ENCODE measurements at places on chromosomes 5 and 9.

DNA sequence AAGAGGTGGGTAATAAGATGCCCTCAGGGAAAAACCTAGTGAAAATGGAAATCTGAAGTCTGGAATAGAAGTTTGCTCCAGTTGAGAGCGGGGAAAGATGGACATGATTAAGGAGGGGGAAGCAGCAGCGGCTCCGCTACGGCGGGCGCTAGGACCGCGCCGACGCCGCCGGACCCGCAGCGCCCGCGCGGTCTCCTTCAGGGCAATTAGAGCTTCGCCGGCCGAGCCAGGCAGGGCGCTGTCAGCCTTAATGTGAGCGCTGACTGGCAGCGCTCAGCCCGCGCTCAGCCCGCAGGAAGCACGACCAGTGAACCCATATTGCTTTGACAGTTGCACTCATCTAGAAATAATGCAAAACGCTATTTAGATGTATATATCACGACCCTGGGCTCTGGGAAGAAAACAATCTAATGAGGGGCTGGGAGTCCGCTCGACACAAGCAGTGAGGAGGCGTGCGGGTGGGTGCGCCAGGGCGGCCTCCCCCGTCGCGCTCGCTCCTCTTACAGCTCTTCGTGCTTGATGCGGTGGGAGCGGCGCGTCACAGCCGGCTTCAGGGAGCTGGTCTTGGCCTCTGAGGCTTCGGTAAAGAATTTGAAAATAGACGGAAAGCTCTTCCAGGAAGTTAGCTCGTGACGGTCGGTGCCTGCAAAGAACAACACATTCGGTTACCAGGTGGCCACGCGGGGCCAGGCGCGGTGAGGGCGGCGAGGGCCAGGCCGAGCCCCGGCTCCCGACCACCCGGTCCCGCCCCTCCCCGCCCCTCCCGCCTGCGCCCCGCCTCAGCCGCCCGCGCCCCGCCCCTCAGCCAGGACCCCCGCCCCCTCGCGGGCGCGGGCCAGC lies 37.7 kb downstream of the NR2F1 start:
- DNase-seq, result no peak

DNA sequence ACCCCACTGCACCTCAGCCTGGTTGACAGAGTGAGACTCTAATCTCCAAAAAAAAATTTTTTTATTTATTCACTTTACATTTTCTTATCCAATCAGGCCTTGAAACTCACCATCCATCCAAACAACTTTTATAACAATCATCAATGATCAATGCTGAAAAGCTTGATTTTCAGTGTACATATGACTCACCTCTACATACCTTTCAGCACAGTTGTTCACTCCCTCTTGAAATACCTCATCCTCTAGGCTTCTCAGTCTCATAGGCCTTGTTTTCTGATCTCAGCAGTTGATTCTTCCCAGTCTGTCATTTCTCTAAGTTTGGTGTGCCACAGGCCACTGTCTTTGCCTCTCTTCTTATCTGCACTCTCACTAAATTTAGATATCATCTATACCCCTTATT lies 36.2 kb downstream of the GRIN3A start:
- DNase-seq, result no peak

GRCh38 chr5:171315386-171315891 lies 6.4 kb downstream of the TLX3 start:
- no peak for DNase-seq

DNA sequence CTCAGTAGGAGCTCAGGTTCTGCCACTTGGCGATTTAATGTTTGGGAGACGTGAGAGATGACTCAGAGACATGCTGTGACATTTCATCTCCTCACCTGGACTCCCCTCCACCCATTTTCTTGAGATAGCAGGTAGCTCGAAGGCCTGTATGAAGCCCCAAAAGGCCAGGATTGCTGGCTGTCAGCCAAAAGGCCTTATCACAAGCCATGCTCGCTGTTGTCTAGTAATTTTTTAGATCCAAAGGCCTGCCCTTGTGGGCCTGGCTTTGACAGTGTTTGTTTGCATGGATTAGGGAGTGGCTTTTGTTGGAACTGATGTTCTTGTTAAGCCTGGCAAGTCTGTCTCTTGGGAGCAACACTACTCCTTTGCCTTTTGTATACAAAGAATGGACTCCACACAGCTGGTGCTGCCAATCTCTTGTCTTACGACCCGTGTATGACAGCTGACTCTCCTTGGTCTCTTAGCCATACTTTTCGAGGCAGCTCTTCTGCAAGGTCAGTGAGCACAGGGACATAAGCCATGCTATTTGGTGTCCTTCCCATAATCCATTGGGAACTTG lies 22.7 kb downstream of the CAVIN4 start:
- DNase-seq, result no peak

DNA sequence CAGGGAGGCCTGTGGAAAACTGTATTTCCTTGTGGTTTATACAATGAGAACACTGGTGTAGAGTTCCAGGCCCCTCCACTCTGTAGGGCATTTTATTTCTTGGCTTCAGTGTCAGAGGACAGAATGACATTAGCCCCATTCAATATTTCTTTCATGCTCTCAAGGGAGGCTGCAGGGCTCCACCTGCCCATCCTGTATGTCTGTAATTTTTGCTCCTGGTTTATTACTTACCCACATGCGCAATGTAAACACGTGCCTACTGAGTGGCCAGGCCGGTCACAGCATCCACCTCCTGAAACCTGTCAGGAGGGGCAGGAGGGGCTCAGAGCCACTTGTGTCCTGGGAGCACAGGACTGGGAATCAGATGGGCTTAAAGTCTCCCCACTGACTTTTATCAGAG lies 82.4 kb downstream of the GADD45G start:
- no peak for DNase-seq

DNA sequence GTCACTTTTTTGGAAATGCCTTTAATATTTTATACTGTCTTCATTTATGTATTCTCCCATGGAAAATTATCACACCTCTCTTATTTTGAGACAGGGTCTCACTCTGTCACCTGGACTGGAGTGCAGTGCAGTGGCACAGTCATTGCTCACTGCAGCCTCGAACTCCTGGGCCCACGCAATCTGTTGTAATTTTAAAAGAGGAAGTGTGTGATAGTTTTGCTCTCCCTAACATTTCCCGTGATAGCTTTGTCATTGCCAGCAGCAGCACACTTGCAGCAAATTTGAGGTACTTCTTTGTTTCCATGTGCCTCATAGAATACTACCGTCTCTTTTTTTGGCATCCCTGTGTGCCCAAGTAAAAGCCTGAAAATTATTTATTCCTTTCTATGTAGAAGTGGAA lies 103.5 kb downstream of the RNF180 start:
- DNase-seq, result no peak

GRCh38 chr5:90550963-90551362 lies 7.6 kb upstream of the ADGRV1 start:
- DNase-seq, result no peak

DNA sequence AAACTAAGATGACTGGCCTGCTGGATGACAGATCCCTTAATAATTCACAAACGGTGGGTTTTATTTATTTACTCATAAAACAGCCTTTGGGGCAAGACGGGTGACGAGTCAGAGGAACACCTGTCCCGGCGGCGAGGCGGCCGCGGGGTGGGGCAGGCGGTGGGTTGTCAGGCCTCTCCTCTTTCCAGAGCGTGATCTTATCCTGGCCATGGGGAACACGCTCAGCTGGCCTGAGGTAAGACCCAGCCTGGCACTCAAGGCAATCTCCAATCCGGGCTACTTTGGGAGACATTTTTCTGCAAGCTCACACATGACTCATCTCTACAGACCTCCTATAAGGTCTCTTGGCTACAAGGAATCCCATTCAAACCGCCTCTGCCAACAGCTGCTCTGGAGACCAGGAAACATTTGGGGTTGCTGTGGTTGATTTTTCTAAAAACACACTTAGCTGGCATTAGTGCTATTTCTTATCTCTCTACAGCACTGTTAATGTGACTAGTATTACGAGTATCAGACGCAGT lies 6.3 kb downstream of the RAPGEF1 start:
- DNase-seq, result no peak

DNA sequence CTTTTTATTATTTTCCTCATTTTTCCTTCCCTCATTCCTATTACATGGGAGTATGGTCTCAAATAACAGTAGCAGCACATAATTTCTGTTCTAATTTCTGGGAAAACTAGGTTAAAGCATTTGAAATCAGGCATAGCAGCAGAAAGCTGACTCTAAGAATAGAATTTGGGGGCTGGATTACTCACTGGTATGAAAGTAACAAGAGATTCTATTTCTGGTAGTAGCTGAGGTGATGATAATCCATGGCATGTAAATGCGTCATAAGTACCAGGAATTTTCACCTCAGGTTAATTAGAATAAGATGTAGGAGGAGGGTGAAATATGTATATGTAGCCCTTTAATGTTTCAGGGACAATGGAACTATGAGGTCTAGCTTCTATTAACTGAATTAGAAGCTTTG lies 662.0 kb downstream of the PTPRD start:
- no peak for DNase-seq

DNA sequence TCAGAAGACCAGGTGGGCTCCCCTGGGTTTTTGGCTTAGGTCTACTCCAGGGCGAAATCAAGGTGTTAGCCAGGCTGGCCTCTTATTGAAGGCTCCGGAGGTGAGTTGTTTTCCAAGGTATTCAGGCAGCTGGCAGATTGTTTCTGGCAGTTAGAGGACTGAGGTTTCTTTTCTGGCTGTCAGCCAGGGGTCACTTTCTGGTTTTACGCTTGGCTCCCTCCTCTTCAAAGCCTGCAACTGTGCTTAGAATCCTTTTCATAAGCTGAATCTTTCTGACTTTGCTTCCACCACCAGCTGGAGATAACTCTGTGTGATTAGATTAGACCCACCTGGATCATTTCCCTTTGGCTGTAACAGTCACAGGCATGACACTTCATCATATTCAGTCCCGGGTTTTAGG lies 24.6 kb downstream of the RFK start:
- DNase-seq, result no peak

DNA sequence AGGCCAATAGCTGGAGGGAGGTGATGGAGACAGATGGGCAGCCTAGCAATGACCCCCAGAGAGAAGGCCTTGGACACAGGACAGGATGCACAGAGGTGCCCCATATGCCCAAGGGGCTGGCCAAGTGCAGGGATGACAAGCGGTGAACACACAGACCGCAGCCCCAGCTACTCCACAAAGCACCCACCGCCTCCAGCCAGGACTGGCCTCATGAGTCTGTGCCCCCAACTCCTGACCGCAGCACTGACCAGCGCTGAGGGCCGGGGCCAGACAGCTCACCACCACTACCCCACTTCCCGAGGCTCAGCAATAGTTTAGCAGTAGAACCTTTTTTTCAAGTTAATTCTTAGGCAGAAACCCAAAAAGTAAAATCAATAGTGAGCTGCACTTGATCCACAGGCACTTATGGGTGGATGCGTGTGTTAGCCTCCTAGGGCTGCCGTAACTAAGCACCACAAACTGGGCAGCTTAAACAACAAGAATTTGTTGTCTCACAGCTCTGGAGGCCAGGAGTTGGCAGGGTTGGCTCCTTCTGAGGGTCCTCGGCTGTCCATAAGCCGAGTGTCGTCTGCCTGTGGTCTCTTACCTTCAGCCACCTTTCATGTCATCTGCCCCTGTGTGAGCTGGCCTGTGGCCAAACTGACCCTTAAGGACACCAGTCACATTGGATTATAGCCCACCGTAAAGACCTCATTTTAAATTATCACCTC lies 14.1 kb downstream of the ROR2 start:
- DNase-seq, result no peak

DNA sequence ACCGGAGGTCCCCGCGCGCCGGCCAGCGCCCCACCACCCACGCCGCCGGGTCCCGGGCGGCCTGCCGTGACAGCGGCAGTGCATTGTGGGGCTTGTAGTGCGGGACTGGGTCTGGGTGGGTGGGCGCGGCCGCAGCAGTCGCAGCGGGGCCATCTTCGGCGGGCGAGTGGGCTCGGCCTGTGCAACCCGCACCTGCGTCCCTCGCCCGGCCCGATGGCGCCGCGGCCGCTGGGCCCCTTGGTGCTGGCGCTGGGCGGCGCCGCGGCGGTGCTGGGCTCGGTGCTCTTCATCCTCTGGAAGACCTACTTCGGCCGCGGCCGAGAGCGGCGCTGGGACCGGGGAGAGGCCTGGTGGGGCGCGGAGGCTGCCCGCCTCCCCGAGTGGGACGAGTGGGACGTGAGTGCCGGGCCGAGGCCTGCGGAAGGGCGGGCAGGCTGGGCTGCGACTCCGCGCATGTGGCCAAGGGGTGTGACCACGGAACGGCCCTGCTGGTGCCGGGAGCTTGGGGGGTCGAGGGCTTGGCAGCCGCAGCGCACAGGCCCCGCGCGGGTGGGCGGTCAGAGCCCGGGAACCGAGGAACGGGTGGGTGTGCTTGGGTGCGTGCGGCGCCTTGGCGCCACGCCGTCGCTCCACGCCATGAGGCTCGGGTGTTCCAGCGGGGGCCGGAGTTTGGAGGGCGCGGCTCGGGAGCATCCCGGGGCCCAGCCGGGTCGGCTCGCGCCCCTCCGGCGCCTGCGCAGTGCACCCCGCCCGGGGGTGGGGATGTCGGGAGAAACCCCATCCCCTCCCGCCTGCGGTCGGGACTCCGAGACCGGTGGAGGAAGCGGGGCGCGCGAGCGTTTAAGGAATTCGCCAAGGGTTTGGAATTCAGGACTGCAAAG lies at the start of gene ARL10:
ARL10 (plus strand) TSS at position 137 of the 881 bp plus-strand sequence; CDS start at position 214, 77 bp downstream.
- DNase-seq, result no peak

- DNase-seq, result no peak
Measured at GRCh38 chr5:96984506-96985192, 48.8 kb downstream of the LNPEP start.

GRCh38 chr9:120937596-120937995 lies 11.0 kb upstream of the TRAF1 start:
- no peak for DNase-seq

DNA sequence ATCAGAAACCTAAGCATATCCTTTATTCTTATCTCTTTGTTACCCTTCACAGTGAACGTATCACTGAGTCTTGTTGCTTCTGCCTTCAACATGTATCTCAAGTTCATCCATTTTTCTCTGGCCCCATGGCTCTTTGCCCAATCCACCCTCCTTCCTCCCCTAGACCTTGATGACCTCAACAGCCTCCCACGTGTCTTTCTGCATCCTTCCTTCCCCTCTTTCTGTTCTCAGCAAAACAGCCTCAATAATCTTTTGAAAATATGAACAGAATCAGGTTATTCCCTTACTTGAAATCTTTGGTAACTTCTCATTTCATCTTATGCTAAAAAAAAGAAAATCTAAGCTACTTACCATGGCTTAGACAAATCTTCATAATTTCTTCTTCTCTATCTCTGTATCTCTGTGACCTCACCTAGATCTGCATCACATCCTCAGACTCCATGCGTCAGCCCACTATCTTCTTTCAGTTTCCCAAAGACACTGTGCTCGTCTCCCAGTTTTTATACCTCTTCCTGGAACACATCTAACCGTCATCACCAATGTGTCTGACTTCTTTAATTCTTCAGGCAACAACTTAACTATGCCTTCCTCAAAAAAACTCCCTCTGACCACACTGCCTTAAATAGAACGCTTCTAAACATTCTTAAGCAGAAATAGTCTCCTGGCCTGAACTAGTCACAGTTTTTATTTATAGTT lies 208.0 kb downstream of the PARP8 start:
- DNase-seq, result no peak

DNA sequence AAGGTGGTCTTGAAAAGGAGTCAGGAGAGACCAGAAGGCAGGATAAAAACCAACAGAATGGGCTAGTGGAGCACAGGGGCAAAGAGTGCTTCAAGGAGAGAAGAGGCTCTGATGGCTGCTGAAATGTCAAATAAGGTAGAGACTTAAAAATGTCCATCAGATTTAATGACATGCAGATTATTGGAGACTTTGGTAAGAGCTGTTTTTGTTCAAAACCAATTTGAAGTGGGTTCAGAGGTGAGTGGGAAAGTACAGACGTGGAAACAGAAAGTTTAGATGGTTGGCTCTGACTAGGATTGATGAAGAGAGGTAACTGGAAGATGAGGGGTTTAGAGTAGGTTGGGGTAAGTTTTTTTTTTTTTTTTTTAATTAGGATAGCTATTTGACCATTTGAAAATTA lies 14.1 kb downstream of the SLC25A46 start:
- DNase-seq, result no peak
